ENCODE measurements at places on chromosomes 6 and 20.

DNA sequence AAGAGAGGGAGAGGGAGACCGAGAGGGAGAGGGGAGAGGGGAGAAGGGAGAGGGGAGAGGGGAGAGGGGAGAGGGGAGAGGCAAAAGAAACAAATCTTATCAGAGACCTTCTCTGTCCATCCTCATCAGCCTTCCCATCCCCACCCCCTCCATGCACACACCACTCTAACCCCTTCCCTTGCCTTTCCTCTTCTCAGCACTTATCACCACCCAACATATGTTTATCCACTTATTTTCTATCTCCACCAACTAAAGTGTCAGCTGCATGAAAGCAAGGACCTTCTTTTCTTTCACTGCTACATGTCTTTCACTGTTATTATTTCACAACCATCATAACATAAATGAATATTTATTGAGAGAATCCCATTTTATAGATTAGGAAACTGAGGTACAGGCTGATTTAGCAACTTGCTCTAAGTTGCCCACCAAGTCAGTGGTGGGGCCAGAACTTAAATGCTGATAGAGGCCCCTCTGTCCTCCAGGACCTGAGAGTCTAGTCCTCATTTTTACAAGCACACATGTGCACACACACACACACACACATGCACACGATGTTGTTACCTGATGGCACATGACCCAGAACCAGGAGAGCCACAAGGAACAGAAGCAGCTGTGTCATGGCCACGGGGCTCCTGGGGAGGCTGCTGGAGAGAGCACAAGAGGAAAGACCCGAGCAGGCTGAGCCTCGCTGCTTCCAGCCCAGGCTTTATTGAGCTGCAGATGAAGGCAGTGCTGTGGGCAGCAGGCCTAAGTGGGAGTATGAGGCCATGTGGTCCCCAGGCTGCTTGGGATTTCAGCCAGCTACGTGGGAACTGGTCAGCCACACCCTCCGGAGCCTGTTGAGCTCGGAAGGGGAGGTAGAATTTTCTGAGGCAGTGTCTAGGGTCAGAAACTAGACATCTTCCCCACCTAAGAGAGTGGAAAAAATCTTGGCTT, 2.3 kb downstream of the DEFB124 start:
- no peak for DNase-seq

- DNase-seq: no peak
Measured at GRCh38 chr6:5997420-5997987, 9.2 kb downstream of the NRN1 start.

DNA sequence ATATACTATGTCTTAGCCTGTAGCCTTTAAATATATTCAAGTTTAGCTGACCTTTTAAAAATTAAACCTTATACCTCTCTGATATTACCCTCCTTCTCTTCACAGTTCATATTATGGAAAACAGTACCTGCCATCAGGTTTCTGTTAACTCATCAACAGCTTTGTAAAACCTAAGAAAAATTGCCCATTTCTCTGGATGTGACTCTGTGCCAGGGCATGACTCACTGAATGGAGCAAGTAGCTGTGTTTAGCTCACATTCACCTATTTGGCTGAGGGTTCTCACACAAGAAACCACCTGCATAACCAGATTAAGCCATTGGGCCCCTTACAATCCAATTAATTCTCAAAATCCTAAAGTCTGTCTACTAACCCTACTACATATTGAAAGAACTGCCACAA, 678.8 kb upstream of the MARCKS start:
- DNase-seq: no peak

DNA sequence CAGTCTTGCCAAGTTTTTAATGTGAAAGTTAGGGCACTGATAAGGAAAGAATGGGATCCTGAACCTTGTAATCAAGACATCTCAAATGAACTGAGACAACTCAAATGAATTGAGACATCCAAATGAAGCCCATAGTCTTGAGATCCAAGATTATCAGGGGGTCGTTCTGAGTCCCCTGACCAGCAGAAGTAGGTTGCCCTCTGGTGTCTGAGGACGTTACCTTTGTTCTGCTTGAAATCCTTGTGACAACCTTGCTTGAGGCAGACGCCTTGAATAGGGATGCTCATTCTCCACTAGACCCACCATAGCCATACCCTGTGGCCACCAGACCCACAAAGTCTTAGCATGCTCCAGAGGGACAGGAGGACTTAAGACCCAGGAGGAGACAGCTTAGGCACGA, 37.7 kb downstream of the ZBTB9 start:
- no peak for DNase-seq

DNA sequence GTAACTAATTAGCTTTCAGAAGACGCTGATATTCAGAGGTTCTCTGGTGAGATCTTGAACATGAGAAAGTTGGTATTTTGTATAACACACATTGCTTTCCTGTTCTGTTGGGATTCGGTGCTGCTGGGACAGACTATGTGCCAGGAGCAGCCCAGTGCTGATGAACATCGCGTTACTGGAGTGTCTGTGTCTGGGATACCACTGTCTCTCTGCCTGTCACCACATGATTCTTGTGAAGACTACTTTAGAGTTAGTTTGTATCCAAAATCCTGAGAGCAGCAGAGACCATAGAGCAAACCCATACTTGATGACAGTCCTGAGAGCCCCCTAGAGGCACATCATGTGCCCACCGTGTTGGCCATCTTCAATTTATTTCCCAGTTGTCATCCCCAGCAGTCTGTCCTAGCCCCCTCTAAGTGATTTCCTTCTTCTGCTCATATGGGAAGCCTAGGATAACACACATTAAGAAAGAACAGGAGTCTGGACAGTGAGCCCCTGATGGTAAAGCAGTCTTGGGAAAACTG, 41.8 kb upstream of the TINAG start:
- no peak for DNase-seq

GRCh38 chr6:84035484-84035883, 1.9 kb downstream of the MRAP2 start:
- no peak for DNase-seq

GRCh38 chr20:42556575-42556974, 633.1 kb downstream of the PTPRT start:
- DNase-seq: no peak

DNA sequence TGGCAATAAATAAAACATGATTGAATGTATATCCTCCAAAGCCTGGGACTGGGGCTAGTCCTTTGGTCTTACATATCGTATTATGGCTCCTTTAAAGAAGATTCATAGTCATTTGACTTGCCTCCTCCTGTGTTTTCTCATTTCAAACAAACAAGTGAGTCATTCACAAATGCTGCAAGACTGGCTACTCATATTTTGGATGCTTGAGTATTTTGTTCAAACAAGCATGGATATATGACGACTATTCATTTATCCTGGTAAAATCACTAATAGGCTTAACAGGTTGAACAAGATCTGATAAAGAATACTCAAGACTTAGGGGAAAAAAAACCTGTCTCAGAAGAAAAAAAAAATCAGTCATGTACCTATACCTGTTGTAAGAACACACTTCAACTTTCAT, 111.1 kb upstream of the CCDC28A start:
- DNase-seq: no peak

DNA sequence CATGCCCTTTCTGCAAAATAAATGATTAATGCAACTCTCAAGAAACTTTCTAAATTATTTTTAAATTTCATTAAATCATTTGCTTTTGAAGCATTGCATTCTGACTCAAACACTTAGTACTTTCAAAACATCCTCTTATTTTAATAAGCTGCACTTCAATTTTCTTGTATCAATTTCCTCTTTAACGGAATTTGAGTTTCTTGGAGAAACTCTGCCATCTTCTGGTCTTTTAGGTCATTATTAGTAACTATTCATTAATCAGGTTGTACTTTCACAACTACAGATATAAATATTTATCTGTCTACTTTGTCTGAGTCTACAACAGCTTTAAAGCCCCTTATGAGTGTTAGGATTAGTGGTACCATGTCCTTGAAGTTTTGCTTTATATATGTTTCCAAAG, 30.2 kb downstream of the TMX4 start:
- DNase-seq: no peak

- DNase-seq: no peak
Measured at GRCh38 chr20:16530201-16530681, 43.0 kb downstream of the KIF16B start.

DNA sequence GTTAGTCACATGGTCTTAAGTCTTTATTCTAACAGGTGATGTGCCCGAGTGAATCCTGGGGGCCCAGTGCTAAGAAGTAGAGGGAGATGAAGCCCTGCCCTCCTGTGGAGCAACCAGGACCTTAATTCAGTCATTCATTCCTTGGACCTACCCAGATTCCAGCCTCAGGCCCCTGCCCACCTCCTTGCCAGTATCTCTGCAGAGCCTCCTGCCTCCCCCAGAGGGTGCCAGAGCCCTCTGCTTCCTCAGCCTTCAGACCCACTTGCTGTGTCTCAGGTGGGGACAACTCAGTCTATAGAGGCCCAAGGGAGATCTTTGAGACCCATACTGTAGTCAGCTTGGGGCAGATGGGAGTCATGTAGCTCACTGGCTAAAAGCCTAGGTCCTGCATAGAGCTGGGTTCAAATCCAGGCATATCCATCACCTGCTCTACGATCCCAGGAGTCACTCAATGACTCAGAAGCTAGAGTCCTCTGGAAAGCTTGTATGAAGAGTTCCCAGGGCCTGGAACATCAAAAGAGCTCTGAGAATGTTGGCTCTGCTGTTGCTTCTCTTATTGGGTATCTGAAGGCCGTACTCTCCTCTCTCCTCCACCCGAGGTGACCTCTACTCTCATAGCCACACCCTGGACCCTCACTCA, 3.9 kb upstream of the SIGLEC1 start:
- DNase-seq: no peak

GRCh38 chr6:130136798-130137197, 86.0 kb downstream of the SAMD3 start:
- no peak for DNase-seq

DNA sequence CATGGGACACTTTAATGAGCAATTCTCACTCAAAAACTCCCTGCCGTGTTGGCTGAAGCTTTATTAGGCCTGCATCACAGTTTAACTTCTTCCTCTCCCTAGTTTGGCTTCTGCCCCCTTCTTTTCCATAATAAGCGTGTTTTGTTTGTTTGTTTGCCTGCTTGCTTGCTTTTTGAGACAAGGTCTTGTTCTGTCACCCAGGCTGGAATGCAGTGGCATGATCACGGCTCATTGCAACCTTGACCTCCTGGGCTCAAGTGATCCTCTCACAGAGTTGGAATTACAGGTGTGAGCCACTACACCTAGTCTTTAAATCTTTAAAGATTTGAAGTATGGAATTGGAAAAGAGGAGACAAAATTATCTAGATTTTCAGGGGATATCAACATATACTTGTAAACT, 25.4 kb upstream of the DNAAF9 start:
- no peak for DNase-seq

- no peak for DNase-seq
Measured at GRCh38 chr6:134628154-134628553, 310.2 kb upstream of the SGK1 start.

DNA sequence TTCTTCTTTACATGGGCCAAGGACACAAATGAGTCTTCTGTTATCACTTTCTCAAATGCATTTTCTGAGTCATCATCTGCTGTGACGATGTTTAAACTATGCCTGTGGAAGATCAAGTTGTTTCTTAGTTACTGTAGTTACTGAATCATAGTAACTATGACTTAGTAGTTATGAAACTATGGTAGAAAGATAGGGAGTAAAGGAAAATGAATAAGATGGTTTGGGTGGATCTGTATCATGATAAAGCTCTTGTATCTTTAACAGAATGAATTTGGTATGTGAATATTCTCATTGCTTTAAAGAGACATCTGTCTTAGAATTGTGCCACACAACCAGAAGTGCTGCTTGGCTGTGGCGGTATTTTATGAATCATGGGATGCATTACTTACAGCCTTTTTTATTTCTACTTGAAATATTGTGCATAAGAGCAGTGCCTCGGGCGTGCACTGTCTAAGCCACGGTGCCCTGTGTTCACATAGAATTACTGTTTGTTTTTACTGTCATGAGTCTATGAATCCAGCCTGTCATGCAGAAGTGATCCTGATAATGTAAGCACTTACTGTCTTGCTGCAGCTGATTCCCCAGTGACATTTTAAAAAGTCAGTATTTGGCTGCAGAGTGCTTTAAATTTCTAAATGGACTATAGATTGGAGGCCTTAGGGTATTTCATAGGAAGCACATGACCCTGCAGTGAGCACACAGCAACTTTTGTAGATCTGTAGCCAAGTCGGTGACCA, 215.2 kb downstream of the TMEM242 start:
- DNase-seq: no peak

GRCh38 chr6:136716917-136717715, 75.2 kb downstream of the MAP3K5 start:
- DNase-seq: no peak

- DNase-seq: no peak
Measured at GRCh38 chr20:17624551-17625245, 54.8 kb downstream of the DSTN start.

DNA sequence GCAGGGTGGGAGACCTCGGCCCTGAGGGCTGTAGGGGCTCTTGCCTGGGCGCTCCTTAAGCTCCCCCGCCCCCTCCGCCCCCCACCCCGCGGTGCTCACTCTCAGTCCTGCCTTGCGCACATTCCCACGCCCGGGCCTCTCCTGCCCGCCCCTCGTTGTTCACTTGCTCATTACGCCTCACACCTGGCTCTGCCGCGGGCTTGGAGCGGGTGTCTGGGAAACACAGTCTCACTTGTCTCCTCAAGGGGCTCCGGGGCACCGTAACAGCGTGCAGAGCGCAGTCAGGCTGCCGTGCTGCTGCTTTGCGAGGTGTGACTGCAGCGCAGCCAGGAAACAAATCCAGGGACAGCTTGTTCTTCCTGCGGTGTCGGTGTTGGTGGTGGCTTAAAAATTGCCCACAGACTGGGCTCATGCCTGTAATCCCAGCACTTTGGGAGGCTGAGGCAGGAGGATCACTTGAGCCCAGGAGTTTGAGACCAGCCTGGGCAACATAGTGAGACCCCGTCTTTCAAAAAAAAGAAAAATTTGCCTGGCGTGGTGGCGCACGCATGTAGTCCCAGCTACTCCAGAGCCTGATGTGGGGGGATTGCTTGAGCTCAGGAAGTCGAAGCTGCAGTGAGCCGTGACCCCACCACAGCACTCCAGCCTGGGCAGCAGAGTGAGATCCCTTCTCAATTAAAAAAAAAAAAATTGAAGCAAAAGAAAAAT, 4.6 kb downstream of the NPBWR2 start:
- no peak for DNase-seq

DNA sequence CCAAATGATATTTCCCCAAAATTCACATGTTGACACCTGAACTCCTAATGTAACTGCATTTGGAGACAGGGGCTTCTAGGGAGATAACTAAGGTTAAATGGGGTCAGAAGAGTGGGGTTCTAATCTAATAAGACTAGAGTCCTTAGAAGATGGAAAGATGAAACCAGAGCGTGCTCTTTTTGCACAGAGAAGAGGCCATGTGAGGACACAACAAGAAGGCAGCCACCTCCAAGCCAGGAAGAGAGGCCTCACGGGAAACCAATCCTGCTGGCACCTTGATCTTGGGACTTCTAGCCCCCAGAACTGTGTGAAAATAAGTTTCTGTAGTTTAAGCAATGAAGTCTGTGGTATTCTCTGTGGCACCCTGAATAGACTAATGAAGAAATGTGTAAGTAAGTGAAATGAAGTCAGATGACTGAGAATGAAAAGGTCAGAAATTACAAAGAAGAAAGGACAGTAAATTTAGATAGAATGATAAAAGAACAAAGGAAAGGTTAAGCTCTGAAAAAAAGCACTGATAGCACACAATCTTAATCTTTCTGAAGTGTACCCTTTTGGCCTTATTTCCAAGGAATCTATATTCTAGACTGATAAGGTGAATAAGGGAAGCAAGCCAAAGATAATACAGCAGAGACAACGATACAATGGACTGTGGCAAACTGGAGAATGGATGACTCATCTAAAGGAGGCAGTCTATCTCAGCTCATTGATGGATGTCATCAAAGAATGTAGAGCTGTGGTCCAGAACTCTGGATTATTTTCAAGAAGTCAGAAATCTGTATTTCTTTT, 110.4 kb downstream of the MYB start:
- DNase-seq: no peak
